ENCODE measurements at places on chromosomes 5 and 9.

GRCh38 chr5:24142341-24142740, 502.4 kb downstream of the CDH10 start:
- no peak for DNase-seq

GRCh38 chr5:178398901-178399700, 166.5 kb upstream of the PHYKPL start:
- no peak for DNase-seq

DNA sequence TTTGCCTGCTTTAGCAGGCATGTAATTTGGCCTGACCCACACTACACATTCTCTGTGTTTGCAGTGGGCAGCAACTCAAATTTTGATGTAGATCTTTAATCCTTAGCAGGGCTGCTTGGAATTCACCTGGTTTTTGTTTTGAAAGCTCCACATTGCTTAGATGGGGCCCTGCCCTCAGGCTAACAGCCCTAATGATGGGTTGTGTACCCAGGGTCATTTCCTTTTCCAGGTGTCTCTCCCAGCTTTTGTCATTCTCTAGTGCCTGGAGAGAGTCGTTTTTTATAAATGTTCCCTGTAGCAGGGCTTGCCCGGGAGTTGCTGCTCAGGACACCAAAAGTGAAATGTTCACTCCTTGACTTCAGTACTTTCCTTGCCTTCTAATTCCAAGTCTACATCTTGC, 126.3 kb downstream of the TRIO start:
- DNase-seq: no peak

- no peak for DNase-seq
Measured at GRCh38 chr5:179310439-179311090, 34.7 kb downstream of the ADAMTS2 start.

DNA sequence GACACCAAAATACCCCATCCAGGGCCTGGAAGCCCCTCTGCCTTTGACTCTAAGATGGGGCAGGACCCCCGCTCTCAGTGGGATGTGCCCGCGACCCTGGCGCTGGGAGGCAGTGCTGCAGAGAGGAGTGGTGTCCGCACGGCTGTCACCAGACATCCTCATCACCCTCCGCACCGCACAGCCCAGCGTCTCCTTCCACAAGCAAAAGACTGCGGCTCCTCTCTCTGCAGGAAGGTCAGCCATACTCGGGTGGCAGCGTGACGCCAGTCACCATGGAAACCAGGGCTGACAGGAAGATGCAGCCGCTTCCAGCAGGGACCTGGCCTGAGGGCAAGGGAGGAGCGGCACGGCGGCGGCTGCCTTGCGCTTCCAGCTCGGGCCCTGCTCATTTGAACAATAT, 17.1 kb upstream of the SLC6A3 start:
- DNase-seq: no peak

GRCh38 chr5:150412319-150413175, at the start of gene CD74:
TSS of gene CD74 (minus strand) at chr5:150412910. CDS start at chr5:150412749, 161 bp downstream.
- peak; percentile 91 for DNase-seq

- DNase-seq: peak; percentile 47
Measured at GRCh38 chr5:71482132-71482531, 26.7 kb downstream of the BDP1 start.

DNA sequence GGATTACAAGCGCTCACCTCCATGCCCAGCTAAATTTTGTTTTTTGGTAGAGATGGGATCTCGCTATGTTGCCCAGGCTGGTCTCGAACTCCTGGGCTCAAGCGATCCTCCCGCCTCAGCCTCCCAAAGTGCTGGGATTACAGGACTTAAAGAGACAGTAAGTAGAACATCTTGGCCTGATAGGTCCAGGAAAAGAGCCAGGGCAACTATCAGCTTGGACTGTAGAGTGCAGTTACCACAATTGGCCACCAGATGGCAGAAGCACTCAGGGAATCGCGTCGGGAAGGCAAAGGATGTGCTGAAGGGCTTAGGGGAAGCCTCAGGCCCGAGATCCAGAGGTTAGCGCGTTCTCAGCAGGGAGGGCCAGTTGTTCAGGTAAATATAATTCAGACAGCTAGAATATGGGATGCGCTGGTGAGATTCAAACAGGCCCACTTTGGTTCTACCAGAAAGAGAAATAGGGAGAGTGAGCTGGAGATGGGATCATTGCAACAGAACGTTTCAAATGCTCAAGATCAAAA, 21.5 kb downstream of the C9orf57 start:
- peak; percentile 85 for DNase-seq

DNA sequence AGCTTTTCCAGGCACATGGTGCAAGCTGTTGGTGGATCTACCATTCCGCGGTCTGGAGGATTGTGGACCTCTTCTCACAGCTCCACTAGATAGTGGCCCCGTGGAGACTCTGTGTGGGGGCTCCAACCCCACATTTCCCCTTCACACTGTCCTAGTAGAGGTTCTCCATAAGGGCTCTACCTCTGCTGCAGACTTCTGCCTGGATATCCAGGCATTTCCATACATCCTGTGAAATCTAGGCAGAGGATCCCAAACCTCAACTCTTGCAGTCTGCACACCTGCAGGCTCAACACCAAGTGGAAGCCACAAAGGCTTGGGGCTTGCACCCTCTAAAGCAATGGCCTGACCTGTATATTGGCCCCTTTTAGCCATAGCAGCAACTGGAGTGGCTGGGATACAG, 283.4 kb upstream of the KLF4 start:
- no peak for DNase-seq

DNA sequence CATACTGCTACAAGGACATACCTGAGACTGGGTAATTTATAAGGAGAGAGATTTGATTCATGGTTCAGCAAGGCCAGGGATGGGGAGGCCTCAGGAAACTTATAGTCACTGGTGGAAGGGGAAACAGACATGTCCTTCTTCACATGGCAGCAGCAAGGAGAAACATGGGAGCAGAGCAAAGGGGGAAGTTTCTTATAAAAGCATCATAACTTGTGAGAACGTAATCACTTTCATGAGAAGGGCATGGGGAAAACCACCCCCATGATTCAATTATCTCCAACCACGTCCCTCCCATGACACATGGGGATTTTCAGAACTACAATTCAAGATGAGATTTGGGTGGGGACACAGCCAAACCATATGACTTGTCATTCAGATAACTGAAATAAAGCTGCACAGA, 100.9 kb downstream of the ST8SIA4 start:
- DNase-seq: no peak

GRCh38 chr5:106940986-106941385, 729.8 kb downstream of the EFNA5 start:
- DNase-seq: peak; percentile 34

- no peak for DNase-seq
Measured at GRCh38 chr5:143065996-143066522, 295.9 kb downstream of the ARHGAP26 start.

Data from astrocyte of the hippocampus (primary cell).